ENCODE measurements at places on chromosomes 3 and 15. TPM values are rescaled to one million over a fixed set of nuclear protein-coding genes. Genes with fewer than 3 reads are reported as not detected.

The CHDH gene
- total RNA-seq = 2.4 TPM

The ZNF502 gene
- total RNA-seq = 2.6 TPM

The SRGAP3 gene
- 5.3 TPM for total RNA-seq

The ABHD14A gene
- 20.6 TPM for total RNA-seq

The CA12 gene
- 0.62 TPM for total RNA-seq

The CD80 gene
- total RNA-seq = 2.2 TPM

The FOXB1 gene
- total RNA-seq = not detected

The CCDC71 gene
- total RNA-seq = 34.3 TPM

The CRYGS gene
- 0.47 TPM for total RNA-seq

The RBPMS2 gene
- total RNA-seq = not detected

The RYR3 gene
- 0.05 TPM for total RNA-seq

The ASB14 gene
- total RNA-seq = 0.05 TPM

The DNASE1L3 gene
- total RNA-seq = not detected

The MDFIC2 gene
- not detected for total RNA-seq

The TLR9 gene
- not detected for total RNA-seq

The C3orf20 gene
- total RNA-seq = not detected

The SKOR1 gene
- total RNA-seq = 0.05 TPM

The MAP3K13 gene
- total RNA-seq = 12.1 TPM

The ANKRD34C gene
- total RNA-seq = 0.05 TPM

The OSTN gene
- total RNA-seq = 0.72 TPM

The HAPLN3 gene
- 11.9 TPM for total RNA-seq

Data from myocyte (in vitro differentiated cells).